ENCODE measurements at places on chromosomes 11 and 22.
A peak's percentile ranks its signal among the peaks of the same experiment; 100 is the strongest.

DNA sequence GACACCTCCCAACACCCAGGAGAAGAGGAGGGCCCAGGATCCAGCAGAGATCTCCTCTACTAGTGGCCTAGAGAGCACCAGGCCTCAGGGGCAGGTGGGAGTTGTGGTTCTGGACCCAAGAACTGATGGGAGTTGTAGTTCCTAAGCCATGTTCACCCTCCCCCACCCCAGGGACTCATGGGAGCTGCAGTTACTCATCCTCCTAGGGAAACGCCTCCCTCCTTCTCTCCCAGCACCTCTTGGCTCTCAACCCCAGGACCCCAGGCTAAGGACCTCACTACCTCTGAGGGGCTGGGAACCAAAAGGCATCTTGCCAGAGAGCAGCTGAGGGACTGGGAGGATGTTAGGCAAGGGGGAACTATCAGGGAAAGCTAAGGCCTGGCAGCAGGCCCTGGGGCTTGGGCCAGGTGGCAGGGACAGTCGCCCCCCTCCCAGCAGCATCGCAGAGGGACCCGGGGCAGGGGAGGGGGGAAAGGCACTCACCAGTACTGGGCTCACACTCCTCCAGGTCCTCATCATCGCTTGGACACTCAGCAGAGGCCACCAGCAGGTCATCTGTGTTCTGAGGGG, 28.9 kb downstream of the SLC22A12 start:
- no peak for DNase-seq

DNA sequence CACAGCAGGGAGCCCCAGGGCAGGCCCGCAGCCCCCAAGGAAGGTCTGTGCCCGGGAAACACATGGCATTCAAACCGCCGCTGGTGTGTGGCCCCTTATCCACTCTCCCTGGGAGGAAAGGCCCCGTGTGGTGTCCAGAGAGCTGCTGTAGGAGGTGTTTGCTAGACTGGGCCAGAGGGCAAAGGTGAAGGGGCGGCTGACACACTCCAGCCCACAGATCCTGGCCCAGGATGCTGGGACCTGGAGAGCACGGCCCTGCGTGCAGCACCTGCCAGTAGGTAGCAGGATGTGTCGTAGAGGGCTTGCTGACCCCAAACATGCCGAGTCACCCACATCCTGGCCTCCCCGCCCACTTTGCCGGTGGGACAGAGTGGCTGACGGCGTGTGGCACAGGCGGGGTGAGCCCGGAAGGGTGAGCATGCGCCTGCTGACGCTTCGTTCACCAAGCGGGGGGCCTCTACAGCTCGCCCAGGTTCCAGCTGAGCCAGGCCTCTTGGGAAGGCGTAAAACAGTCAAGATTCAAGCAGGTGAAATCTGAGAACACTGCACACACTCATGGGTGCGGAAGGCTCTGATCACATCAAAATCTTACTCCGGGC, 11.0 kb downstream of the OSBPL5 start:
- DNase-seq = no peak

- DNase-seq = peak; percentile 77
Measured at GRCh38 chr11:73625696-73626318, 20.6 kb upstream of the PLEKHB1 start.

DNA sequence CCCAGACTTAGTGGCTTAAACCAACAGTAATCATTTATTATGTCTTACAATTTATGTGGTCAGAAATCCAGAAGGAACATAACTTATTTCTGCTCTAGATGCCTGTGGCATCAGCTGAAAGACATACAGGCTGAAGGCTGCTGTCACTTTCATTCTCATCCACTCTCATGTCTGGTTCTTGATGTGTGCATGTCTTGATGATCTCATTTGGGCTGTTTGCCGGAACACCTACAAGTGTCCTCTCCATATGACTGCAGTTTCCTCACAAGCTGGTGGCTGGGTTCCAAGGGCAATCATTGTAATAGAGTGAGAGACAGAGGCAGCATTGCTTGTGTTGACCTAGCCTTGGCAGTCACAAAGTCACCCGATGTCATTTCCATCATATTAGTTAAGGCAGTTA, 1375.9 kb upstream of the RAG2 start:
- DNase-seq = no peak

GRCh38 chr11:10925149-10925926, 67.5 kb upstream of the ZBED5 start:
- DNase-seq = no peak

DNA sequence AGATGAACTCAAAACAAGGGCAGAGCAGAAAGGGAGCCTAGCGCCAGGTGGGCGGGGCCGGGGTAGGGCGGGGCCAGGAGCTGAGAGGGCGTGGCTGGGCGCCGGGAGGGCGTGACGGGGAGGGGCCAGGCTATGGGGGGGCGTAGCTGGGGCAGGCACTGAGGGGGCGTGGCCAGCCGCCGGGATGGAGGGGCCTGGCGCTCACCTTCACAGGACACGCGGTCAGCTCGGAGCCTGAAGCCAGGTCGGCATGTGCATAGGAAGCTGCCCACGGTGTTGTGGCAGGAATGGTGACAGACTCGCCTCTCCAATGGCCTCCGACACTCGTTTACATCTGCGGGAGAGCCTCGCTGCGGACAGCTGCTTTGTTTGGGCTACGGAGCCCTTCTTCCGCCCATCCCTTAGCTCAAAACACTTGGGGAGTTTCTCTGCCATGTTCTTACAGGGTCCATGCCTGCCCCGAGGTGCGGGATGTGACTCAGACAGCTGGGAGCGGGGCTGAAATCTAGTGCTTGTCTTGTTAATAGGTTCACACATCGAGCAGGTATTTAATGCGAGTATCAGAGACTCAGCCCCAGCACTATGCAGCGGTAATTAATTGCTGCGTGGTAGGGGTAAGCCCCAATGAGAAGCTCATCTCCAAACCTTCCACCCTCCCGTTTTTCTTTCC, 13.4 kb downstream of the VWCE start:
- peak; percentile 13 for DNase-seq

DNA sequence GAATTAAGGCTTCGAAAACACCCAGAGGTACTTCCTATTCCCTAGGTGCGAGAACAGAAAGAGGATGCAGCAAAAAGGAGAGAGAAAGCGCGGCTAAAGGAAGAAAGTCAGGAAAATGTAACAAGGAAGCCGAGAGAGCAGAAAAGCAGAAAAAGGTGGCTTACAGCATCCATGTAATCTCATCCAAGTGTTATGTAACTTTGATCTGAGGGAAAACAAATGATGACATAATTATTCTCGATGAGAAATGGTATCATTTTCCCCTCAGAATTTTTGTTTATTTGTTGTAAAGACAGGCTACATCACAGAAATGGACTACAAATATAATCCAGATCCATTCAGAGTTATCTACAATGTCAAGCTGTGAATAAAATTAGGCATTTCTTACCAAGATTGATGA, 69.1 kb upstream of the APOA1 start:
- no peak for DNase-seq

- DNase-seq = no peak
Measured at GRCh38 chr22:36862251-36863242, 1.7 kb downstream of the NCF4 start.

DNA sequence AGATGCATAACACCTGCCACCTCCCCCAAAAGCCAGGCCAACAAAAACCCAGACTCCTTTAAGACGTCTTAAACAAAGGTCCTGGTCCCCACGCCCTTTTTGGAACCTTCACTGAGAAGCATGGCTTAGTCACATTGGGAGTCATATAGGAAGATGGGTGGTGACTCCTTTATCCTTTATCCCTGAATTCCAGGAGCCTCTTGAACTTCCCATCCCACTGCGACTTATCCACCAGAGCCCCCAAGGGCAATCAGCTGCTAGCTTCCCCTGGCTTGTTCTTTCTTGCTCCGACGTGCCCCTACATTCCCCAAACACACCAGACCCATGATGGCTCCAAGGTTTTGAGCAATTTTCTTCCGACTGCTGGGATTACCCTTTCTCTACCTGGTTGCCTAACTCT, 567.0 kb upstream of the CADM1 start:
- no peak for DNase-seq

DNA sequence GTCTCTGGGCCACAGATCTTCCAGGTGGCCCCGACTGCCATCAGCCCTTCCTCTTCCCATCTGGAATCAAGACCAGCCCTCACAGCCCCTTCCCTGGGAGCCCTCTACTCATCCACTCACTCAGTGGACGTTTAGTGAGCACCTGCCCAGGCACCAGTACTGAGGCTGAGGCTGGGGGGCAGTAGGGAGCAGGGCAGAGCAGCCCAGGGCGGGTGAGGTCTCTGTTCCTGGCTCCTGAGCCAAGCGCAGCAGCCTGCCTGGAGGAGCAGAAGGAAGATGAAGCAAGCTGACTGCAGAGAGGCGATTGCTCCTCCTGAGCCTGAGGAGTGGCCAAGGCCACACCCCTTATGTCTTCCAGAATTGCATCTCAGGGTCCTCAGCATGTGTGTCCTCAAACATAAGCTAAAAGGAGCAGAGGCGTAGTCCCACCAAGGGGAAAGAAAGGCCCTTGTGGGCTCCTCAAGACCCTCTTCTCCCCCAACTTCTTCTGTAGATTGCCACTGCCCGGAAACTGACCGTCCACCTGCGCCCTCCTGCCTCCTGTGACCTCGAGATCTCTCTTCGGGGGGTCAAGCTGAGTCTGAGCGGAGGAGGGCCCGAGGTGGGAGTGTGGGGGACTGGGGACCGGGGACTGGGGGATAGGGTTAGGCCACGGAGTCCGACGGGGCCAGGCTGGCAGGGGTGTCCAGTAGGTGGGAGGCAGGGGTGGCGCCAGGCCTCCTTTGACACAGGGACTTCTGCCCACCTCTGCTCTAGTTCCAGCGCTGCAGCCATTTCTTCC, 5.8 kb downstream of the MAPK8IP2 start:
- DNase-seq = no peak

DNA sequence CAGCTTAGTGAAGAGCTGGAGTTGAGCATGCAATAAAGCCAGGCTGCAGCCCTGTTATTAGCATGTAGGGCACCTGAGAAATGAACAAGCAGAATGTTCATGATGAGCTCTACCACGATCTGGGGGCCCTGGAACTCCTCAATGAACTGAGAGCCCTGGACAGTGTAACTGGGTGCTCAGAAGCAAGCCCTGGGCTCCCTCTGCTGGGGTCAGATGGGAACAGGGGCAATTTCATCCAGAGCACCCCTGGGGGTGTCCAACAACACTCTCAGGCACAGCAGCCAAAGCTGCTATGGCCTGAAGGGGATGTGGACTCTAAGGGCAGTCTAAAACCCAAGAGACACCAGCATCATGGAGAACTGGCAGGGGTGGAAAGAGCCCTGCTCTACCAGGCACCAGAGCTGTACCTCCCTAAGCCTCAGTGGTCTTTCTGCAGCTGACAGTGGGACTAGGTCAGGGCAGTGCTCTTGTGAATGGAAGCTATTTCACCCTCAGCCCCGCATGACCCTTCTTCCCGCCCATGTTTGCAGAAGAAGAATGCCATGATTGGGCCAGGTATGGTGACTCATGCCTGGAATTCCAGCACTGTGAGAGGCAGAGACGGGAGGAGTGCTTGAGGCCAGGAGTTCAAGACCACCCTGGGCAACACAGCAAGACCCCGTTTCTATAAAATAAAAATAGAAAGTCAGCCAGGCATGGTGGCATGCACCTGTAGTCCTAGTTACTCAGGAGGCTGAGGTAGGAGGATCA, 28.9 kb downstream of the THOC5 start:
- peak; percentile 18 for DNase-seq

DNA sequence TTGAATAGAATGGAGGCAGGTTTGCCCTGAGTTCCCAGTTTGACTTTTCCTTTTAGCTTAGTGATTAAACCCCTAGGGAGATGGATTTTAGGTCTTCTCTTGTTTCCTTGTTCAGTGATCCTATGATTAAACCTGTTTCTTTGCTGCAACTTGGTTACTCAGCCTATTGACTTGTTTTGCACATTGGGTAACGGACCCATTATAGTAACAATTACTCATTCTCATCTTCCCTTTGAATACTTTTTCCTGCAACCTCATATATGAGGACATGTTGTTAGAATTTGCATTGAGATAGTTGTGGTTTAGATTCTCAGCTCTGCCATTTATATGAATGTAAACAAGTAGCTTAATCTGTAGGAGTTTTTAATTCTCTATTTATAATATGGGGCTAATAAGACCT, 489.2 kb upstream of the CNTN5 start:
- DNase-seq = no peak

- no peak for DNase-seq
Measured at GRCh38 chr22:40189997-40190396, 12.3 kb downstream of the TNRC6B start.

DNA sequence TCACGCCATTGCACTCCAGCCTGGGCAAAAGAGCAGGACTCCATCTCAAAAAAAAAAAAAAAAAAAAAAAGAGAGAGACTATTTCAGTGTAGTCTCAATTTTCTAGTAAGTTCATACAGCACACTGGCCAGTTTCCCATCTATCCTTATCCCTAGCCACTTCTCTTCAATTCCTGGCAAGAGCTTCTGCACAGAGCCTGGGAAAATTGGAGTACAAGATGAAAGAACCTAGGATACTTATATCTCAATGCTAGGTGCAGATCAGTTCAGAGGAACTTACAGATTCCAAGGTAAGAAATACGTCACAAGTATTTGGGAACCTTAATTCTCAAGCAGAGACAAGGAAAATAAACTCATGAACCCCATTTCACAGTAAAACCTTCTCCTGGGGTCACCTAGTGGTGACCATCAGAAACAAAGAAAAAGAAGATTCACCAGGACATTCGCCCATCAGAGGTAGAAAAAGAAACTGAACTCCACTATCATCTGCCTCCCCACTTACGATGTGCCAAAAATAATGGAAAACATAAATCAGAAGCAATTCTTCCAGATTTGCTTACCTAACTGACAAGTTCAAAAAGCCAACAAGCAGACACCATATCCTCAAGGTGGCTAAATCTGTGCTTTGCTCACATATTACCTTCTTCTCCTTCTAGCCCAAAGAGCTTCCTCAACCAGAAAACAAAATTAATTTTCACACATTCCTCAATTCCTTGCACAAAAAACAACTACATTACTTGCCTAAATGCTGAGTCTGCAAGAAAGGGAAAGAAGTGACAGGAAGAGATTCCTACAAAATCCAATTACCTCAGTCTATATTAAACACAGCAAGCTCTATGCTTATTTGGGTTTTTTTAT, 4.9 kb downstream of the DENND5A start:
- DNase-seq = no peak

GRCh38 chr11:2987881-2988861, 4.0 kb downstream of the NAP1L4 start:
- DNase-seq = peak; percentile 34

DNA sequence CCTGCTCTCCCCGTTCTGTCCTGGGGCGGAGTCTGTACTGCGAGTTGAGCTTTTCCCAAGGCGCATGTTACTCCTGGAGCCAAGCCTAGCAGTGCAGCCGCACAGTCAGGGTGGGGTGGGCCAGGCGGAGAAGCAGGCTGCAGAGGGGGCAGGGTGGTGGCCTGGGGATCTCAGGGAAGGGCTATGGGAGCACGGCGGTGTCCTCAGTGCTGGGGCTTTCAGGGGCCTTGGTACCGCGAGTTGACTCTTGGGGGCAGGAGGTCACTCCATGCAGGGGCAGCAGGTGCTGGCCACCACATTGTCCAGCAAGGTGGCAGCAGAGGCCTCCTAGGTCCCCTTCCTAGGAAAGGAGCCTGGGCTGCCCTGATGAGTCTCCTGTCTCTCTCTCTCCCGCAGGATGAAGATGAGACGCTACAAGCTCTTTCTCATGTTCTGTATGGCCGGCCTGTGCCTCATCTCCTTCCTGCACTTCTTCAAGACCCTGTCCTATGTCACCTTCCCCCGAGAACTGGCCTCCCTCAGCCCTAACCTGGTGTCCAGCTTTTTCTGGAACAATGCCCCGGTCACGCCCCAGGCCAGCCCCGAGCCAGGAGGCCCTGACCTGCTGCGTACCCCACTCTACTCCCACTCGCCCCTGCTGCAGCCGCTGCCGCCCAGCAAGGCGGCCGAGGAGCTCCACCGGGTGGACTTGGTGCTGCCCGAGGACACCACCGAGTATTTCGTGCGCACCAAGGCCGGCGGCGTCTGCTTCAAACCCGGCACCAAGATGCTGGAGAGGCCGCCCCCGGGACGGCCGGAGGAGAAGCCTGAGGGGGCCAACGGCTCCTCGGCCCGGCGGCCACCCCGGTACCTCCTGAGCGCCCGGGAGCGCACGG, 14.9 kb upstream of the MIEF1 start:
- no peak for DNase-seq
